ENCODE measurements at places on chromosomes 5 and 9. TPM values are rescaled to one million over a fixed set of nuclear protein-coding genes. Genes with fewer than 3 reads are reported as not detected.

The PCDHA2 gene
- not detected for total RNA-seq

DNA sequence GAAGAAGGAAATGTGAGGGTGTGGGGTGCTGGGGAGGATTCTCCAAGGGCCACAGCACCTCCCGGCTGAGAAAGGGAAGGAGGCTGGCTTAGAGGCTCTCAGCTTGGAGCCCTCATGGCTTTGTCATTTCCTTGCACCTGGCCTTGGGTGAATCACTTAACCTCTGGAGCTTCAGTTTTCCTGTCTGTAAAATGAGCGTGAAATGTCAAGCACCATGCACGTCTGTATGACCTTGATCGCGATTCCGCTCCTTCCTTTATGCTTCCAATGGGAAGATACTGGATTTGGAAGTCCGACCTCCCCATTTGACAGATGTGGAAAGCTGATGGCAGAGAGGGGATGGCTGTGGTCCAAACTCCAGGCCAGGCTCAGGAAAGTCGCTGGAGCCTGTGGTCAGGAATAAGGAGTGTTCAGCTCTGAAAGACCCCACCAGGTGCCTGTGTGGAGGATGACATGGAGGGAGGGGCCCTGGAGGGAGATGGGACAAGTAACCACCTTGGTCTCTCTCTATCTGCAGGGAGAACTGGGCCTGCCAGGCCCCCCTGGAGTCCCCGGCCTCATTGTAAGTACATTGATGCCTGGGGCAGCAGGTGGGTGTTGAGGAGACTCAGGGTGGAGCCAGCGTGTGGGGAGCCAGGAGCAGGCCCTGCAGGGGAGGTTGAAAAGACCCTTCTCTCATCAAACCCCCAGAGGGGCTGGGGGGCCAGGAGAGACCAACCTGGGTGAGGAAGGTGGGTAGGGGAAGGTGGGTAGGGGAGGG, 66.5 kb downstream of the COL27A1 start:
- no peak for DNase-seq

- peak; percentile 42 for DNase-seq
Observed at GRCh38 chr5:151151793-151152192, 5.8 kb downstream of the ANXA6 start.

GRCh38 chr9:84916769-84917168, 247.2 kb downstream of the NTRK2 start:
- no peak for DNase-seq

DNA sequence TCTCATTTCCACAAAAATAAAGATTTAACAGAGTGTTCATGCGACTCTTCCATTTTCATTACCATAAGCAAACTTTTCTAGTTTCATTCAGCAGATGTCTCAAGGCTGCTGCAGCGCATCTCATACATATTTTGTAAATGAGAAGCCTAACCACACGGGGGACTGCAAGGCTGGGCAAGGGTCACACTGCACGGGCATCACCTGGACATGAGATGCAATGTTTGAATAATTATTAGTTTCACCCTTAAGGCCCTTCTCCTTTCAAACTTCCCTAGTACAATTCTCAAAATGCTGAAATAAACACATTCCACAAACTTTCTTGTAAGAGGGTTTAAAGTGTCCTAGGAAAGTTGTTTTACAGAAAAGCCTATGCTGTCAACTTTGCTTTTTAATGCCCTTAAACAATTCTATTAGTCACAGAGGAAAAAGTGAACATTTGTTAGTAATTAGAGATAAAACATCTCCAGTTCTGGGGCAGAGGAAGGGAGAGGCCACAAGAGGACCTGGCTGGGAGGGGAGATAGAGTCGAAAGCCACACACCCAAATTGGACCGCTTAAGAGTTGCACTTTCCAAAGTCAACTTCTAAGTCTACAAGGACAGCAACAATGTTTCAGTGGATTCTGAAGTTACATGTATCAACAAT, 1.3 kb downstream of the DENND1A start:
- DNase-seq: no peak

- DNase-seq: no peak
Observed at GRCh38 chr5:67085616-67086015, 111.0 kb downstream of the CD180 start.

DNA sequence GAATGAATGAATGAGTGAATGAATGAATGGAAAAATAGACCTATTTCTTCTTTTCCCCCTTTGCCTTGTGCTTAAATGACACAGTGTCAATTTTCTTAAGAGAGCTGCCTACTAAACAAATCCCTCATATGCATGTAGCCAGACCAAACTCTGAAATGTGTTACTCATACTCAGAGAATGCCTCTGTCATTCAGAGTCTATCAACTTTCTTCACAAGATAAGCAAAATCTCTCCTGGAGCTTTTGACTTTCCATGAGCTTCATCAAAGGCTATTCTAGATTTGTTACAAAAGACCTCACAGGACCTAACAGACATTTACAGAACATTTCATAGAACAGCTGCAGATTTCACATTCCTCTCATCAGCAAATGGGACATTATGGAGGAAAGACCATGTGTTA, 275.7 kb upstream of the MSX2 start:
- no peak for DNase-seq

GRCh38 chr9:86424251-86424891, 70.2 kb upstream of the TUT7 start:
- DNase-seq: no peak

GRCh38 chr9:91863469-91863868, 86.6 kb downstream of the ROR2 start:
- DNase-seq: no peak
